Esophagus mucosa (tissue), 1 donor: ENCODE measurements at places on chromosomes 2 and 18. TPM values are rescaled to one million over a fixed set of nuclear protein-coding genes. Genes with fewer than 3 reads are reported as not detected.

DNA sequence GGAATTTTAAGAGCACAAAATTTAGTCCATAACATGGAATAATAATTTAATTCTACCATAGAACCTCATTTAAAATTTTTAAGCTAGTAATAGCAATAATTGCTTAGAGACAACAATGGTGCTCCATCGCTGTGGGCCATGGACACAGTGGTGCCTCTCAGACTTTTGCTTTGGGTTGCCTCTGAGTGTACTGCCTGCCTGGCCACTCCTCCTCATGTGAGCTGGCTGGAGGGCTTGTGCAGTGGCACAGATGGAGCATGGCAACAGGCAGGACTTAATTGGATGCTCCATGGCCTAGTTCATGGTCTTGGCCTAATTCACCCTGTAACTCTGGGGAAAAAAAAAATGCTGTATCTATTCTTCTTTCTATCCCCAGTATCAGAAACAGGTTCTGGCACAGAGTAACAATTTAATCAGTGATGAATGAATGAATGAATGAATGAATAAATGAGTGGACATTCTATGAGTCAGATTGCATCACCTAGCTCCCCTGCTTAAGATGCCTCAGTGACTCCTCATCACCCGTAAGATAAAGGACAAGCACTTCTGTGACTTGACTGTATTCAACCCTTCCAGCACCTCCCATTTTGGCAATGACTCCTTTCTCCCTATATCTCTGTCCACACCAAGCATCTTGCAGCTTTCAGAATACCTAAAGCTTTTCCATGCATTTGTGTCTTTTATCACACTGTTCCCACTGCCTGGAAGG lies 211.8 kb upstream of the SLC14A2 start:
- ATAC-seq: peak; percentile 54

GRCh38 chr2:100940766-100941645 lies 61.1 kb upstream of the RPL31 start:
- no peak for ATAC-seq

DNA sequence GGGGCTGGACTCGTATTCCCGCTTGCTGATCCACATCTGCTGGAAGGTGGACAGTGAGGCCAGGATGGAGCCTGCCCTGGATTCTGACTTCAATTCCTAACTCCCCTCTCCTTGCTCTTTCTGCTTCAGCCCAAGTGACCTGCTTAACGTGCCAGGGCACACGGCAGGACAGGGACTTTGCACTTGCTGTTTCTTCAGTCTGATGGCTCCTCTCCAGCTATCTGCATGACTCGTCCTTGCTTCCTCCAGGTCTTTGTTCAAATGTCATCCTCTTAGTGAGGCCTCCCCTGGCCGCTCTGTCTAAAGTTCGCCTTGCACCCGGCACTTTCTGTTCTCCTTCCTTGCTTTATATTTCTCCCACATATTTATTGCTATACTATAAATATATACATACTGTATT lies 357.6 kb downstream of the MTX2 start:
- no peak for ATAC-seq

- ATAC-seq: peak; percentile 71
These were observed 234.4 kb upstream of the EPAS1 start for GRCh38 chr2:46062637-46063412.

Gene TLX2
- total RNA-seq: not detected
